ENCODE measurements at places on chromosomes 11 and 22.

DNA sequence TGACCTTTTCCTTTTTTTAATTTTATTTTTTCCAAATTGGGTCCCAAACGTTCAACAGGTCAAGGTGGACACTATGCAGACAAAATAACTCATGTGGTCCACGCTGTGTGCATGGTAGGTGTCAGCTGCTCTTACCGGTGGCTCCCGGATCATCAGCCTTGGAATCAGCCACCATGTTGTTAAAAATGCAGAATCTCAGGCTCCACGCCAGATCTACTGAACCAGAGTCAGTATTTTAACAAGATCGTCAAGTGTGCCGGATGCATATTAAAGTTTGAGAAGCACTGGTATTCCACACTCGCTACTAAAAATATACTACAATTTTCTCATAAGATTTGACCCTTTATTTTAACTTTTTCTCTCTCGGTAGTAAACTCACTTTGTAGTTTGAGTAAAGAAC is 553 bp upstream of the LDLRAD3 start:
- no peak for DNase-seq

GRCh38 chr11:134339756-134340155 is 8.0 kb downstream of the GLB1L2 start:
- no peak for DNase-seq

- no peak for DNase-seq
Measured at GRCh38 chr11:47380078-47380477, 1.7 kb upstream of the SPI1 start.

GRCh38 chr11:122248939-122249338 is 132.9 kb upstream of the BLID start:
- no peak for DNase-seq

DNA sequence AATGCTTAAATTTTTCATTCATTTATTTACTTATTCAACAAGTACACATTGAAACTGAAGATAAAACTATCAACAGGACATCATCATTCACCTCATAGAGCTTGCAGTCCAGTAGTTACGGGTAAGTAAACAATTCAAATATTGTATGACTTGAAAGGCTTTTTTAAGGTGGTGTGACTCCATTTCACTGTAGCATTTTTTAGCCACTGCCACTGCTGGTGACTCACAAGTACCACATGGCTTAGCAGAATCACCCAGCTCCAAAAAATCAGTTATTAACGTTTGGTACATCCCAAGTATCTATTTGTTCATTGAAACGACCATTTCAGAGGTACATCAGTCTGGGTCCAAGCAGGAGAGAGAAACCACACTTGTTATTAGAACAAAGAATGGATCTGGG is 427.9 kb upstream of the DDI1 start:
- DNase-seq, result no peak

DNA sequence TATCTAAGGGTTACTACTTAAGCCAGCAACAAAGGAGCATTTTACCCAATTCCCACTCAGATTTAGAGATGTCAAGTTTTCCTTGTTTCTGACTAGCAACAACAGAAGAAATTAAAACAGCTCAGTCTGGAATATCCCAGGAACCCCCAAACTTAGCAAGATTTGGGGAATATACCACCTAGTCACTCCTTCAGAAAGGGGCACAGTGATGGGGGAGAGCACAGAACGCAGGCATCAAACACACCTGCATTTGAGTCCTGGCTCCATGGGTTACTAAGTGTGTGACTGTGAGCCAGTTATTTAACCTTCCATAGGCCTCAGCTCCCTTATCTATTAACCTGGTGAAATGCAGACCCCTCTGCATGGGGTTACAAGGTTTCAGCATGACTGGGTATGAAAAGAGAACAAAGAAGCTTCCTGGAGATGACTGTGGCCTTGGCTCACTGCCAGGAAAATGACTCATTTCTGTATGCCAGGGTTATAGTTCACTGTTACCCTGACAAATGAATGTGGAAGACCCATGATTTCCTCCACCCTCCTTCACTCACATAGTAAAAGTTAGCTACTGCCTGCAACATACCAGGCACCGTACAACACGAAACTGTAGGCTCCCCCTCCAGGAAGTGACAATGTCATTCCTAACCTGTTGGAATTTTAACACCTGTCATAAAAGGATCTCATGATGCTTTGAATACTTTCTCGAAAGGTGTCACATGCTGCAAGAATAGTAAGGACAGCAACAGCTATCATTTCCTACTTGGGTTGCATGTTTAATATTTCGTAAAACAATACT is 79.6 kb downstream of the ME3 start:
- DNase-seq, result peak; percentile 87
